ENCODE measurements at places on chromosomes 2 and 18.

DNA sequence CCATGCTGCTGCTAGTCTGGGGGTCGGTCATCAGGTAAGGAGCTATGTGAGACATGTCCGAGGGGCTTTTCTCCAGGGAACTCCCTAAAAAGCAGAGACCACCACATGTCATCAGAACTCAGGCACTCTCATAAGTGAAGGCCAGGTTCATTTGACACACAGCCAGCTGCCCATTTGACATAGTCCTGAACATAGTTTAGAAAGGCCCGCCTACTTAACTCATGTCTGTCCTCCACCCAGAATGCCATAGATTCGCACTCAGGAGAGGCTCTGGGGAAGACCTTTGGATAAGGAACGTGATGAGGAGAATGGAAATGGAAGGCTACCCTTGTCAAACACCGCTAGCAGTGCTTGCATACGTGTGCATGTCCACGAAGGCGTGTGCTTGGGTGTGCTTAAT is 157.2 kb downstream of the PTGR3 start:
- no peak for DNase-seq

DNA sequence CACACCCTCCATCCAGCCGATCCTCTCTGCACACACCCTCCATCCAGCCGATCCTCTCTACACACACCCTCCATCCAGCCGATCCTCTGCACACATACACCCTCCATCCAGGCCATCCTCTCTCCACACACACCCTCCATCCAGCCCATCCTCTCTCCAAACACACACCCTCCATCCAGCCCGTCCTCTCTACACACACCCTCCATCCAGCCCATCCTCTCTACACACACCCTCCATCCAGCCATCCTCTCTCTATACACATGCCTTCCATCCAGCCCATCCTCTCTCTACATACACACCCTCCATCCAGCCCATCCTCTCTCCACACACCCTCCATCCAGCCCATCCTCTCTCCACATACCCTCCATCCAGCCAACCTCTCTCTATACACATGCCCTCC is 83.1 kb downstream of the EIPR1 start:
- DNase-seq, result no peak

DNA sequence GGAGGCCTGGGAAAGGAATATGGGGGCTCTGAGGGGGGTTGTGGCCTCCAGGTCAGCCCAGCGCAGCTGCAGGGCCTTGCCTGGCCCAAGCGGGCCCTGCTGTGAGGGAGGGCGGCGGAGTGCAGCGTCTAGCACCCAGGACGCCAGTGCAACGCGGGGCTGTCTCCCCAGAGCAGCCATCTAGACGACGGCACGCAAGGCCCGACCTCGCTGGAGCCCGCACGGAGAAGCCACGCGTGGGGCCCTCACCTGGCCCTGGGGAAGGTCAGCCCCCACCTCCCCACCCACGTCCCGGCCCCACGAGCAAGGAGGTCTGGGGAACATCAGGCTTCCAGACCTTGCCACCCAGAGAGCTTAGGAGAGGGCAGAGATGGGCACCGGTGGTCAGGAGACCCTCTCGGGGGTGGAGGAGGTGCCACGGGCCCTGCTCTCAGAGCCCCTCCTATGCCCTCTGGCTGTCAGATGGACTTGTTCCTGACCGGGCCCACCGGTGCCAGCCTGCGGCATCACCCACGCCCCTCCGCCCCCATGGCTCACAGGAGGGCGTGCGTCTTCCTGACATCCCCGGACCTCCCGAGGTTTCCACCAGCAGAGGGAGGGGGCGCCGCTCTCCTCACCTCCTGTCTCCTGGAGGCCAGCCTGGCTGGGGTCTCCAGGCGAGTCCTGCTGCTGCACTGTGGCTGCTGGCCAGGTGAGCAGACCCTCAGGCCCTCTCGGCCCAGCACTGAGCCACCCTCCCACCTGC is 17.0 kb downstream of the GPR35 start:
- DNase-seq, result no peak

DNA sequence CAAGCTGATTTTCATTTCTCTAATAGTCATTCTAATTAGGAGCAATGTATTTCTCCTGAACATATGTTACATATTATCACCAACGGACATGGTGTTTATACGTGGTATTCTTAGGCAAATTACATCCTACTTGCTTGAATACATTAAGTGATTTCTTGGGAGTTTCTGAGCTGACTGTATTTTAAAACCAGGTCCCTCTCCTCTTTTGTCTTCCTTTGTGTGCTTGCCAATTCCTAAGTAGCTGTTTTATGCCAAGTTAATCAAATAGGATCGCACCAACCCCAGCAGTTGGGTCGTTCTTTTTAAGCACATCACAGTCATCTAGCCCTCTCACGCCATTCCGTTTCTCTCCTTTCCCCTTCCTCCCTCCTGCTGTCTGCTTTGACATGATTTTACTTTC is 75.4 kb upstream of the MAP2 start:
- no peak for DNase-seq

DNA sequence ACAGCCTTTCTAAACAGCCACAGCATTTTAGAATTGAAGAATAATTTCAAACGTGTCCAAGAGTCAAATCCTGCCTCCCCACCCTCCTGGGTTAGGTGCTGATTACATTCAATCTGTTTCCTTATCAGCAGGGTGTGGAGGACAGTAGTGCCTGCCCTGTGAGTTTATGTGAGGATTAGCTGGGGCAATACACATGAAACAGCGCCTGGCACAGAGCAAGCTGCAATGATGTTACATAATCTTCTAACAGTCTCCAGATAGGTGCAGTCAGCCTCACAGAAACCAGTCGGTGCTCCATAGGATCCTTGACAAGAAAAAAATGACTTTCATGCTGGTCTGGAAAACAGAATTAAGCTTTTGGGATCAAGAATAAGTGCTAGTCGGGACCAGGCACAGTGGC is 91.7 kb upstream of the ITGA6 start:
- DNase-seq, result no peak

DNA sequence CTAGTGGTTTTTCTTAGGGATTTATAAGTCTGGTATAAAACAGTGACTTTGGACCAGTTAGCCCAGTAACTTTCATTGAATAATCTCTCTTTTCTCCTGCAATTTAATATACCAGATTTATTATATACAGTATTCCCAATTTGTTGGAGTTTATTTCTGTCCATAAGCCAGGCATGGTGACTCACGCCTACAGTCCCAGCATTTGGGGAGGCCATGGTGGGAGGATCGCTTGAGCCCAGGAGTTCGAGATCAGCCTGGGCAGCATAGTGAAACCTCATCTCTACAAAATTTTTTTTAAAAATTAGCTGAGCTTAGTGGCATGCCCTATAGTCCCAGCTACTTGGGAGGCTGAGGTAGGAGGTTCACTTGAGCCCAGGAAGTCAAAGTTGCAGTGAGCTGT is 26.7 kb downstream of the CNNM4 start:
- no peak for DNase-seq

DNA sequence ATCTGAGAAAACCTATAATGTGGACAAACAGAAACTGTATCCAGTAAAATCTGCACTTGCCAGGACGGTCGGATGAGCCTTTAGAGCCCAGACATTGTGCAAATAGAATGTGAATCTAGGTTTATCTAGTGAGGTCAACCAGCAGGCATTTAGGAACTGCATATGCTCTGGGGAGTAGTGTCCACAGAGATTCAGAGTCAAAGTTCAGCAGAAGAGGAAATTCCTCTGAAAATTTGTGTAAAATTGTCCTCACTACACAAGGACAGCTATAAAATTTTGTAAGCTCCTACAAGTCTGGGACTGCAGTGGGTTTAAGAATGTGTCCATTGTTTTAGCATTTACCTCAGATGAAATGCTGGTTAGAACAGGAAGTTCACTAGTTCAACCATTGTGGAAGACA is 9.8 kb upstream of the NDUFV2 start:
- no peak for DNase-seq

- DNase-seq, result no peak
These were observed 399.7 kb upstream of the ID2 start for GRCh38 chr2:8281950-8282857.

DNA sequence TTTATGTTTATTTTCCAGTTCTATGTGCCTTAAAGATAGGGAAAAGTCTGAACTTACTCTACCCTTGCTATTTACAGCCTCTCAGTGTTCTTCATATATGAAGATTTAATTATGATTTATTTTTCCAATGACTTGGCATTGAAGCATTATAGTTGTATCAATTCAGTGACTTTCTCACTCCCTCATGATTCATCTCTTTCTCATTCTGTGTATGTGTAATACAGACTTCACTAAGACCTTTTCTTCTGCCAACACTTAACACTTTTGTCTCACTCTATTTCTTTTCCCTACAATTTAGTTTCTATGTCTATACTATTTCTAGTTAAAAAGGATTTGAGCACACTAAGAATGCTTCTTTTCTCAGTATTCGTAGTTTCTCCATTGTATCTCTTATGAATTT is 1470.3 kb upstream of the ACVR2A start:
- DNase-seq, result no peak

DNA sequence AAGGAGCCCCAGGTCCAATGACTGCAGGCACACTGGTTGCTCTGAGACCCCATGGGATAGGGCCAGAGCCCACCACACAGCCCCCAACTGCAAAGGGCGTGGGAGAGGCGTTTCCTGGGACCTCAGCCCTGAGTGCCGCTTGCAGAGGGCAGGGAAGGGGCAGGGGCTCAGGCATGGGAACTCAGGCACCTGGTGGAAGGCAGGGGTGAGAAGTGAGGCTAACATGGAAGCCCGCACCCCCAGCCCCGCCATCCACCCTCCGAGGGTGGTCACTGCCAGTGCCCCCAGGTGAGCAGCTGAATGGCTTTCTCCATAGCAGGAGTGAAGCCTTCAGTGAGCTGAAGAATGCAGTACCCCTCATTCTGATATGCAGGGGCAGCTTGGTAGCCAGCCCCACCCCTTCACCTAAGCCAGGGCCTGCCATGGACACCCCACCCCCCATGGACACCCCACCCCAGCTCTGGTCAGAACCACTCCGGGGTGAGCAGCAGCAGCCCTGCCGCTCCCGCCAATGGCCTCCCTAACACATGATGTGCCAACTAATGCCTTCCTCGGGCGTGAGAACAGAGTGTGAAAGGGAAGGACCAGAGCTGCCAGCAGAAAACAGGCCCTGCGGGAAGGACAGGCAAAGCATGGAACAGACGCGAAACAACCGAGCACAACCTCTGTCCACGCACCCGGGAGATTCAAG is 6.6 kb downstream of the KIF1A start:
- DNase-seq, result no peak

GRCh38 chr18:37586656-37587225 is 21.1 kb upstream of the CELF4 start:
- no peak for DNase-seq

DNA sequence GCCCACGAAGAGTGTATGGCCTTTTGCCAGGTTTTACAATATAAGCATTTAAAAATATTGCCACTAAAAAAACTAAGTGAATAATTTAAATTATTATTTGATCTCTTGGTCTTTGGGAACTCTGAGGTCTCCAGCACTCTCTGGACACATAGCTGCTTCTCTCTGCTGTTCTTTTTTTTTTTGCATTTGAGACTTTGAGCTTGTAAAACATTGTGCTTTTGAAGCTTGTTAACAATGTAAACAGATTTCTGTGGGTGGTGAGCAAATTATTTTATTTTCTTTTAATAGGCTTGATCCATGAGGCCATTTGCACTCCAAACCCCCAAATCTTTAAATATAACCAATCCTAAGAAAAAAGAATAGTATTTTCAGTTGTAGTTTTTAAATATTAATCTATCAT is 42.0 kb downstream of the DCAF17 start:
- DNase-seq, result no peak

DNA sequence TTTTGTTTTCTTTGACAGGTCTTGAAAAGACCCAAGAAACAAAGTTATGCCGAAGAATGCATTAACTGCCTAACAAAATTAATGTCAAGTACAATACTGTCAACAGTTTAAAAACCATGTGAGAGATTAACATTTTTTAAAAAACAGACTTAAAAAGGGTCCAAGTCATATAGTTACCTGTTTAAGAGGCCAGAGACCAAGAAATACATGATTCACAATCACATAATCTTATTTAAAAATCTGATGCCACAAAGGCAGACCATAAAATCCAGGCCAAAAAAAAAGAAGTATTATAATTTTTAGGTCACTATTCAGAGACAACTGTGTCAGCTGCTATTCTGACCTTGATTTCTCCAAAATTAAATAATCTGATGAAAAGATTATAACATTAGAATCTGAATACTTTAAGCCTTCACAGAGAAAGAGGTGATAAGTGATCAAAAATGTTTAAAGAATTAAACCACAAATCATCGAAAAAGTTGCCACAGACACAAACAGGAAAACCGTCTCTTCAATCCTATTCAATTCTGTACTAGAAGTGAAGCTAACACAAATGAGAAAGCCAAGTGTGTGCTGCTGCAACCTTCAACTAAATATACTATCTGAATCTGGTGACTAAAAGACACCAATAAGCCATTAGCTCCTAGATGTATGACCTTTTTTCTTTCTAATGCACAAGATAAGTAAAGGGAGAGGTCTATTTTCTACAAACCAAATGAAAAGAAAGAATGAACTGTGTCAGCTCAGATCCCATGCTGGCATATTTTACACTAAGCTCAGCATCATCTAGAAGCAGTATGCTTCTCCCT is 286.0 kb downstream of the ZEB2 start:
- DNase-seq, result no peak

DNA sequence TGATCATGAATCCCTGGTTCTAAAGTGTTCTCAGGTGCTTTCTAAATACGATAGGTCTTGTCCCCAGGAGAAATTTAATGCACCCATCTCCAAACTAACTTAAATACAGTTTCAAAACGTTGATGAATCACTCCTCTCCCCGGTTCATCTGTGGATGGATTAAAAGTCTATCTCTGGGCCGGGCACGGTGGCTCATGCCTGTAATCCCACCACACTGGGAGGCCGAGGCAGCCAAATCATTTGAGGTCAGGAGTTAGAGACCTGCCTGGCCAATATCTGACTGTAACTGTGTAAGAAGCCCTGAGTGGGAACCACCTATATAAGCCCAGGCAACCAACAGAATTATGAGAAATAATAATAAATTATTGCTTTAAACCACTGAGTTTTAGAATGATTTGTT is 78.7 kb downstream of the LONRF2 start:
- no peak for DNase-seq

GRCh38 chr2:147689220-147689909 is 155.5 kb upstream of the ACVR2A start:
- DNase-seq, result no peak

- DNase-seq, result no peak
These were observed 64.6 kb downstream of the THADA start for GRCh38 chr2:43531251-43531650.

GRCh38 chr2:229947544-229947943 is 25.2 kb downstream of the FBXO36 start:
- no peak for DNase-seq

- DNase-seq, result no peak
These were observed 45.9 kb downstream of the HS1BP3 start for GRCh38 chr2:20604951-20605381.

DNA sequence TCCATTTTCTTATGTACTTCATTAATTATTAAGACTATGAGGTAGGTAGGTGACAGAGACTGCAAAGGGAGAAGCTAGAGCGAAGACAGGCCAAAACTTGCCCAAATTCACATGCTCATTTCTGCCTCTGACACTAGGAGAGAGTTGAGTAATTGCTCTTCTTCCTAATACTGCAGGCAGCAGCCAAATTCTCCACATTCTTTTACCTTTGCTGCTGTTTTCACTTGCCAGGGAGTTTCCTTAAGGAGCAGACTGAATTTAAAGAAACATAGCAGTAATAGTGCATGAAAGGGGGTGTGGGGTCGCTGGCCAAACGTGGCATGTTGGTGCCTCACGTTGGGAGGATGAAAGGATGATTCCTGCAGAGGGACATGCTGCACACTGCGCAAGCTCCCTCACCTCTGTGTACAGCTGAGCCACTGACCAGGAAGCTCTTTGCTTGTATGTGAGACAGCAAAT is 12.3 kb downstream of the CRIM1 start:
- DNase-seq, result no peak
